ENCODE measurements at places on chromosomes 4 and X.

- DNase-seq = no peak
These were observed 3.7 kb upstream of the SPARCL1 start for GRCh38 chr4:87532907-87533306.

DNA sequence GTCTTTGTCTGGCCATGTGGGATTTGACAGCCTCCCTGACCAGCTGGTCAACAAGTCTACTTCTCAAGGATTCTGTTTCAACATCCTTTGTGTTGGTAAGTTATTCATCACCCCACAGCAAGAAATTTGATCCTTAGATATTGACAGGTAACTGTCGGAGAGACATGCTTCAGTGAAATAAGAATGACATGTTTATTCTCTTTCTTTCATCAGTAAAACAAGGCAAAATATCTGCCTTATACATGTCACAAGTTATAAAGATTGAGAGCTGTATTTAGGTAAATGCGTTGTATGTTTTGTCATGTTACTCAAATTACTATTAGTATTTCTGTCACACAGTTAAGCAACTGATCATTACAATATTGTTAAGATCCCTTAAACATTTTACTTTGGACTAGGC is 46.9 kb downstream of the SEPTIN11 start:
- DNase-seq = no peak

GRCh38 chr4:119048446-119048845 is 87.2 kb upstream of the MYOZ2 start:
- DNase-seq = no peak

GRCh38 chrX:69125094-69125493 is 40.2 kb downstream of the PJA1 start:
- no peak for DNase-seq

DNA sequence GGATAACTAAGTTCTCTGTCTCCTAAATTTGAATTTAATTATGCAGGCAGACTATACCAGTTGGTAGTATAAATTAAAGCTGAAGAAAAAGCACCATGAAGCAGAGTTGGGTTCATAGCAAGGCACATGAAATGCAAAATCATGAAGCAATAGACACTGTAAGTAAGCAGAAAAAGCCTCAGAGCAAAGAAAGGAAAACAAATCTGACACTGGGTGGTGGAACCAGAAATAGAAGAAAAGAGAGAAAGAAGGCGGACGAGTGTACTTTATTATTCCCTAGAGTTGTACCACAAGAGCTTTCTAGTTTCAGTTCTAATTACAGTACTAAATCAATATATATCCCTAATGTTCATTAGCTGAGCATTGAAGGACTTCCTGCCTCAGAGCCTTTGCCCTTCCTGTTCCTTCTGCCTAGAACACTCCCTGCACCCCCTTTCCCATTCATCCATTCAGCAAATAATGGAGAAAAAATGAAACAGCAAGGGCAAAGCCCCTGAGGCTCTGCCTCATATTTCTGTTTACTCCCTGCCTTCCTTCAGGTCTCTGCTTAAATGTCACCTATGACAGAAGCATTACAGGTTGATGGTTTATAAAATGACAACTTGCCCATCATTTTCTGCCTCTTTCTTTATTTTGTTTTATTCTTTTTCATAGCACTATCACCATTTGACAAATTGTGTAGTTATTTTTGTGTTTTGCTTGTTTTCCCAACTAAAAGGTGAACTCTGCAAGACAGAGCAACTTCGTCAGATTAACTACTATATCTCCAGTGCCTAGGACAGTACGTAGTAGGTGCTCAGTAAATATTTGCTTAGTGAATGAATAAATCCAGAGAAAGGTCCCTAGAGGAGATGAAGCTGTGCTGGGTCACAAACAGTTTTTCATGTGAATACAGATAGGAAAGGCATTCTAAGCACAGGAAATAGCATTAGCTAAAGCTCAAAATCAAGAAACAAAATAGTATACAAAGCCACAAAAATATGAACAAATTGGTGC is 154.0 kb upstream of the RASGEF1B start:
- no peak for DNase-seq

DNA sequence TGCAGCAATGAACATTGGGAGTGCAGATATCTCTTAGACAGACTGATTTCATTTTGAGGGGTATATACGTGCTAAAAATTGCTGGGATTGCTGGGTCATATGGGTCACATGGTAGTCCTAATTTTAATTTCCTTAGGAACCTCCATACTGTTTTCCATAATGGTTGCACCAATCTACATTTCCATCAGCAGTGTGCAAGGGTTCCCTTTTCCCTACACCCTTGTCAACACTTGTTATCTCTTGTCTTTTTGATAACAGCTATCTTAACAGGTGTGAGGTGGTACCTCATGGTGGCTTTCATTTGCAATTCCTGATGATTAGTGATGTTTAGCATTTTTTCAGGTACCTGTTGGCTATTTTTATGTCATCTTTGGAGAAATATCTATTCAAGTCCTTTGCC is 57.0 kb downstream of the GPC3 start:
- no peak for DNase-seq

DNA sequence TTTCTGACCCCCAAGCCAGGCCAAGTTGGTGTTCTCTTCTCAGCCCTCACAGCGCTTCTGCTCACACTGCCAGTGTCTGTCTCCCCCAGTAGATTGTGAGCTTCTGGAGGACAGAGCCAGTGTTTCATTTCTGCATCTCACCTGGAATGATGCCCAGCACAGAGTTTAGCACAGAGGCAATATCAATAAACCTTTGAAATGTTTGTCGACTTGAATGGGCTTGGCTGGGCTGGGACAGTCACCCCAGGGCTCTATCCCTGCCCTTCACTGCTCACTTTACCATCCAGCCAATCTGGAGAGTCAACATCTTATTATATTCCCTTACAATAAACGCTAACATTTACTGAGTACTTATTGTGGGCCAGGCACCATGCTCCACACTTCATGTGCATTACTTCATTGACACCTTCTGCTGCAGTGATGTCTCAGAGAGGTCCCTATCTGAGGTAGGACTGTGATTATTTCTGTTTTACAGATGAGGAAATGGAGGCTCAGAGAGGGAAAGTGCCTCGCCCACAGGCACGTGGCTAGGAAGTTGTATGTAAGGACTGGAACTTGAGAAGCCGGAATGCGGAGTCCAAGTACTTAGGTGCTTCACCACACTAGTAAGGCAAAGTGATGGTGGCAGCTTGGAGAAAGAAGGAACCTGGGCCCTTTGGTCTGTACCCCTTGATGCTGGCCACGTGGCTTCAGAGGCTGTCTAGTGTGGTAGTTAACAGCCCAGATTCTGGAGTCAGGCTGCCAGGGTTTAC is 19.5 kb downstream of the EFNB1 start:
- DNase-seq = no peak

DNA sequence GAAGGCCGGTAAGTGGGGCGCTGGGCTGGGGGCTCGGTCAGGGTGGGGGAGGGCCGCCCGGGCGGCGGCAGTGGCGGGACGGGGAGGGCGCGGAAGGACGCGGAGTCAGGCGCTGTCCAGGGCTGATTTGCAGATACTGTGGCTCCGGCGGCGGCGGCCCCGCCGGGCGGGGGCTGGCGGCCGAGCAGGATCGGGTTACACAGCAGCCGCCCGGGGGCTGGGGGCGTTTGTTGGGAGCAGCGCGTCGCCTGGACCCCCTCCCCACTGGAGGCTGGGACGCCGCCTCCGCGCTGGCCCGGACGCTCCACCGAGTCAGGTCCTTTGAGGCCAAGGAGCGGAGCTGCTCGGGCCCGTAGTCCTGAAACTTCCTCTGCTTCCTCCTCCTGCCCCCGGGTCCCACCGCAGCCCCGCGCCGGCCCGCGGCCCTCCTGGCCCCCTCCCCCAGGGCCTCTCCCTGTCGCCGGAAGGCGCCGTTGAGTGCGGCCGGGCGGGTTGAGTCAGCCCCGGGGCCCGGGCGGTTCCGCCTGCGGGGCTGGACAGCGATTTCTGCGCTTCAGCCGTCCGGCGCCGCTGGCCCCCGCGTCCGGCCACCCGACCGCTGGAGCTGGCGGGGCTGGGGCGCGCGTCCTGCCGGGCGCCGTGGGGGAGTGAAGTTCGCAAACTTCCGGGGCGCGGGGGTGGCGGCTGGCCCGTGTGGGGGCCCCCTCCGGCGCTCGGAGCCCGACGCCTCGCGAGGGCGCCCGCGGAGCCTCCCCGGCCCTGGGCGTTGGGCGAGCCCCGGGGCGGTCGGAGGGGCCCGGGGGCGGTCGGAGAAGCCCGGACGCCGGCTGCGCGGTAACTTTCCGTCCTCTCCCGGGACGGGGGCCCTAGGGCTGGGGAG is 746 bp downstream of the REST start:
- peak; percentile 42 for DNase-seq

- DNase-seq = no peak
These were observed 110.2 kb downstream of the APBB2 start for GRCh38 chr4:41104155-41104554.

GRCh38 chrX:103864886-103865534 is 33.0 kb upstream of the RAB9B start:
- DNase-seq = no peak

GRCh38 chr4:101290654-101291053 is 56.7 kb downstream of the PPP3CA start:
- no peak for DNase-seq

DNA sequence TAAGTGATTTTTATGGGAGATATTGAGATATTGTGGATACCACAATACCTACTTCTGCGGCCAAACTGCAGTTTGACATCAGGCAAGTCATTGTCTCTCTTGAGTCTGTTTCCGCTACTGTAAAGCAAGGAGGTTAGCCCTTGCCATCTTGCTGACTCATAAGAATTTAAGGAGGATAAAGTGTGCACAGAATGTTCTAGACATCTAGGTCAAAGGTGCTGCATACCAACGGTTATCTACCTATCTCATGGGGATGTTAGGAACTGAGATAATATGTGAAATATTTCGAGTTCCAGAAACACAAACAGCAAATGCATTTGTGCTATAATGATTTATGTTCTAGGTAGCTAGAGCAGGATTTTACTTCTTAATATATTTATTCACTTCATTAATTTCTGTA is 211.5 kb upstream of the NR3C2 start:
- DNase-seq = no peak

DNA sequence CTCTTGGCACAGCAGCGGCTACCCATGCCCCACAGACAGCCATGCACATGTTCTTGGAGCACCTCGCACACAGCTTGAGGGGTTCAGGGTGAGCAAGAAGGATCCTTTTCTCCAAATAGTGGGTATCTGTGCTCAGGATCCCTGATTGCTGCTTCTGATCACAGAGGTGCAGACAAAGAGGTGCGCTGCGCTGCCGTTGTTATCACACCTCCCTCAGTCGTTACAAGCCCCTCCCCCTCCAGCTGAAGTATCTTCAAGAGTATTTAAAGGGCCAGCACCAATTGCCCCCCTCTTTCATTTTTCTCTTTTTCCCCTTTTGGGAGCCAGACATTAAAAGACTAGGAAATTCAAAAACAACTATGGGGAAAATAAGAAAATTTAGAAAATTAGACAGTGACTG is 44.3 kb downstream of the NELFA start:
- no peak for DNase-seq
